ENCODE measurements at places on chromosomes 5 and 9.
A peak's percentile ranks its signal among the peaks of the same experiment; 100 is the strongest.

DNA sequence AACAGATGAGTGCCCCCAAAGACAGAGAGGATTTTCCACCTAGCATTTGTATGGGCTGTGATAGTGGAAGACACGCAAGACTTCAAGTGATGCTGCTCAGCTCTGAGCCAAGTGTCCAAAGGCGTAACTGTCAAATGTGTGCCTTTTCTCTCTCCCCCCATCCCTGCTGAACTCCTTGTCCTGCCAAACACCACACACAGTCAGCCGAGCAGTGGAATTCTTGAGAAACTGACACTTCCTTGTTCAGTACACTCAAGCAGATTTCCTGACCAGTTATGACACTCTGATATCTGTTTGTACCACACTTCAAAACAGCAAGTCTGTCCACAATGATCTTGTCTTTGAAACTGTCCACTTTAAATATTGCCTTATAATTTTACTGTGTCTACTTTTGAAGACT, 166.4 kb downstream of the PIK3R1 start:
- H3K4me3 ChIP-seq: no peak overlapping the region
- H3K27me3 ChIP-seq: no peaks in the 10 kb centered on the region
- no peak for DNase-seq
- H3K27ac ChIP-seq: peak overlapping the region; percentile 46
- H3K4me1 ChIP-seq: peaks cover 52% of the 10 kb centered on the region
- no peaks in the 10 kb centered on the region for H3K36me3 ChIP-seq

- peak overlapping the region; percentile 73 for H3K4me3 ChIP-seq
- no peaks in the 10 kb centered on the region for H3K36me3 ChIP-seq
- peak; percentile 88 for DNase-seq
Measured at GRCh38 chr5:56910210-56910965, 992 bp downstream of the SETD9 start.

- H3K4me3 ChIP-seq: no peak overlapping the region
- DNase-seq: no peak
- H3K36me3 ChIP-seq: no peaks in the 10 kb centered on the region
- H3K27me3 ChIP-seq: no peaks in the 10 kb centered on the region
- H3K27ac ChIP-seq: no peak overlapping the region
Measured at GRCh38 chr5:159947708-159948358, 31.6 kb downstream of the ADRA1B start.

GRCh38 chr5:172984244-172984953, 828 bp downstream of the ATP6V0E1 start:
- peaks cover 33% of the 10 kb centered on the region for H3K36me3 ChIP-seq
- peak overlapping the region; percentile 91 for H3K27ac ChIP-seq
- H3K4me1 ChIP-seq: peaks cover 60% of the 10 kb centered on the region

DNA sequence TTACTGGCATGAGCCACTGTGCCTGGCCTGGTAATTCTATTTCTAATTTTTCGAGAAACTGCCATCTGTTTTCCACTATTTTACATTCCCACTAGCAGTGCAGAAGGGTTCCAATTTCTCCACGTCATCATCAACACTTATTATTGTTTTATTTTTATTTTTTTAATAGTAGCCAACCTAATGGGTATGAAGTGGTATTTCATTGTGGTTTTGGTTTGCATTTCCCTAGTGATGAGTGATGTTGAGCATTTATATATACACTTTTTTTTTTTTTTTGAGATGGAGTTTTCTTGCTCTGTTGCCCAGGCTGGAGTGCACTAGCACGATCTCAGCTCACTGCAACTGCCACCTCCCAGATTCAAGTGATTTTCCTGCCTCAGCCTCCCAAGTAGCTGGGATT, 28.3 kb downstream of the WWC1 start:
- no peaks in the 10 kb centered on the region for H3K4me1 ChIP-seq
- H3K27me3 ChIP-seq: no peaks in the 10 kb centered on the region
- no peak overlapping the region for H3K27ac ChIP-seq

DNA sequence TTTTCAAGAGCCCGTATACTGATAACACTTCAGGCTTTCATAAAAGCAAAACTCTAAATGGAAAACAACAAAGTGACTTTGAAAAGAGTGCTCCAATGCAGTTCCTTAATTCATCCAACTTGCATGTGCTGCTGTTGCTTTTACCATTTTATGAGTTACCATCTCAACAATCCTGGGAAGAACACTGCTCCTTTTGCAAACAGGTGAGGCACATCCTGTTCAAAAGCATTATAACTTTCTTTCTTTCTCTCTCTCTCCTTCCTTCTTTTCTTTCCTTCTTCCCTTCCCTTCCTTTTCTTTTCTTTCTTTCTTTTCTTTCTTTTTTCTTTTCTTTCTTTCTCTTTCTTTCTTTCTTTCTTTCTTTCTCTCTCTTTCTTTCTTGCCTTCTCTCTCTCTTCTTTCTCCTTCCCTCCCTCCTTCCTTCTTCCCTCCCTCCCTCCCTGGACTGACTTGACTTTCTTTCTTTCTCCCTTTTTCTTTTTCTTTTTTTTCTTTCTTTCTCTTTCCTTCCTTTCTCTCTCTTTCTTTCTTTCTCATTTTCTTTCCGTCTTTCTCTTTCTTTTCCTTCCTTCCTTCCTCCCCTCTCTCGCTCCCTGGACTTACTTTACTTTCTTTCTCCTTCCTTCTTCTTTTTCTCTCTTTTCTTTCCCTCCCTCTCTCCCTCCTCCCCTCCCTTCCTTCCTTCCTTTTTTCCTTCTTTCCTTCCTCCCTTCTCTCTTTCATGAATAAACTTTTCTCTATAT, 11.2 kb upstream of the PARP8 start:
- no peak overlapping the region for H3K27ac ChIP-seq
- no peak for DNase-seq
- H3K4me1 ChIP-seq: peaks cover 26% of the 10 kb centered on the region
- no peaks in the 10 kb centered on the region for H3K36me3 ChIP-seq
- no peaks in the 10 kb centered on the region for H3K27me3 ChIP-seq

GRCh38 chr9:103361906-103362305, 366.8 kb downstream of the CYLC2 start:
- H3K4me3 ChIP-seq: no peak overlapping the region
- H3K27me3 ChIP-seq: no peaks in the 10 kb centered on the region
- no peaks in the 10 kb centered on the region for H3K36me3 ChIP-seq
- no peaks in the 10 kb centered on the region for H3K4me1 ChIP-seq

DNA sequence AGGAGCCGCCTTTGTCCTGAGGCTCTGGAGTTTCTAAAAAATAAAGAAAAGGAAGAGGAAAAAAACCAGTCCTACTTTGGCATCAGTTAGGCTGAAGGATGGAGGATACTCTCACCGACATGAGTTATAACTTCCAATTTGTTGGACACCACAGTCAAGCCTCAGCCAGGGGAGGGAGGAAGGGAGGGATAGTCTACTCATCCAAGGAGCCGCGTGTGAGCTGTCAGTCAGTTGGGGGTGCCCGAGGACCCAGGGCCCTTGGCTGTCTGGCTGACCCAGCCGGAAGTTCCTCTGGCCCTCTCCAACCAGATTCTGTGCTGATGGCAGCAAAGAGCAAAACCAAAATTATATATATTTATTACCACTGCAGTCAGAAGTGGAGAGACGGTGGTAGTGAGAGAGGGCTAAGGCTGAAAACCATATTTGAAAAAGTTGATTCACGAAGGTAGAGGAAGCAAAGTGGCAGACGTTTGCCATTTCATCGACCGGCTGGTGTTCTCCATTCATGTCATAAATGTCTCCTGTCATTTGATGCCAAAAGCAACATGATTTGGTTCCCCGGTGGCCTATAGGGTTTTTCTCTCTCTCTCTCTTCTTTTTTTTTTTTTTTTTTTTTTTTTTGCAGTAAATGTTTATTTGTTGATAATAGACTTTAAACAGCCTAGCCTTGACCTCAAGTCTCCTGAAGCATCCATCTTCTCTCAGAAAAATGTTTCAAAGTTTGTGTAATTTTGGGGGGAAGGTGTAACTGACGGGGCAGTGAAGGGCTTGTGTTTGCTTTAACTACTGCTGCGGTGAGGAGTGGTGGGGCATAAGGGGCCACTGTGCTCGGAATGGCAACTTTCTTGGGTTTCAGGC, 7.6 kb downstream of the LMX1B start:
- no peaks in the 10 kb centered on the region for H3K36me3 ChIP-seq
- H3K4me1 ChIP-seq: peaks cover 44% of the 10 kb centered on the region
- peaks cover 100% of the 10 kb centered on the region for H3K27me3 ChIP-seq
- DNase-seq: no peak
- H3K27ac ChIP-seq: no peak overlapping the region

GRCh38 chr5:173720286-173720952, 104.0 kb upstream of the BOD1 start:
- peaks cover 8% of the 10 kb centered on the region for H3K4me1 ChIP-seq
- no peak for DNase-seq
- H3K4me3 ChIP-seq: no peak overlapping the region
- no peaks in the 10 kb centered on the region for H3K27me3 ChIP-seq
- H3K36me3 ChIP-seq: no peaks in the 10 kb centered on the region

- no peak for DNase-seq
- no peak overlapping the region for H3K27ac ChIP-seq
- H3K36me3 ChIP-seq: no peaks in the 10 kb centered on the region
- no peaks in the 10 kb centered on the region for H3K27me3 ChIP-seq
- H3K4me1 ChIP-seq: no peaks in the 10 kb centered on the region
- H3K4me3 ChIP-seq: no peak overlapping the region
Measured at GRCh38 chr5:139877129-139877597, 81.6 kb downstream of the PSD2 start.
